ENCODE measurements at places on chromosomes 3 and 15.

GRCh38 chr15:89627256-89627970, 27.9 kb downstream of the KIF7 start:
- no peak for DNase-seq

DNA sequence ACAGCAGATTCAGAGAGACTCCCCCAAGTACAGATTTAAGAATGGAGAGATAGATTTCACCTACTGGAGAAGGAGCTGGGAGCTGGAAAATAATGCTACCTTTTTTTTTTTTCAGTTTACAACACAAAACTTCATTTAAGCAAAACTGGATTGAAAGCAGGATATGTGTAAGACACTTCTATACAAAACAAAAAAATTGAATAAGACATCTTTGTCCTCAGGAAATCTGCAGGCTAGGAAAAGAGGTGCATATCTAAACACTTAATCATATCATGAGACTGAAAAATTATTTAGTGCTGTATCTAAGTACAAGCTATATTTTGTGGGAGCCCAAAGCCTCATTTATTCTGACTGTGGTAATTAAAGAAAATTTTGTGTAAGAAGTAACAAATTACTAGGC, 516.1 kb downstream of the ZIC1 start:
- DNase-seq: no peak

- DNase-seq: peak; percentile 80
Observed at GRCh38 chr3:48232734-48233133, 8.2 kb upstream of the ZNF589 start.

- DNase-seq: no peak
Observed at GRCh38 chr3:69738859-69739203, 433 bp upstream of the MITF start.

- no peak for DNase-seq
Observed at GRCh38 chr3:173538410-173538809, 140.9 kb downstream of the NLGN1 start.

GRCh38 chr15:27683121-27683520, 416.0 kb downstream of the OCA2 start:
- no peak for DNase-seq

DNA sequence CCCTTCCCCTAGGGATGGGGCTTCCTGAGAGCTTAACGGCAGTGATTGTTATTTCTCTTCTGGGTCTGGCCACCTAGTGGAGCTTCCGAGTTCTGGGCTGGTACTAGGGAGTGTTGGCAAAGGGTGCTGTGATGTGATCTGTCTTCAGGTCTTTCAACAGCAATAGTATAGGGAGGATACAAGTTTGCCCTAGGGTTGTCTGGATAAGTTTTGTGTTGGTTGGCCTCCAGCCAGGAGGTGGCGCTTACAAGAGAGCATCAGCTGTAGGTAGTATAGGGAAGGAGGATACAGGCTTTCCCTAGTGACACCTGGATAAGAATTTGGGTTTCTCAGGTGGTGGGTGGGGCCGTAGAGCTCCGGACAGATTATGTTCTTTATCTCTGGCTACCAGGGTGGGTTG, 19.2 kb upstream of the CPOX start:
- DNase-seq: no peak

Measured in SHP77 treated with DMSO at 0.1 percent for 48 hours (cell line).